ENCODE measurements at places on chromosomes 3 and 15.

DNA sequence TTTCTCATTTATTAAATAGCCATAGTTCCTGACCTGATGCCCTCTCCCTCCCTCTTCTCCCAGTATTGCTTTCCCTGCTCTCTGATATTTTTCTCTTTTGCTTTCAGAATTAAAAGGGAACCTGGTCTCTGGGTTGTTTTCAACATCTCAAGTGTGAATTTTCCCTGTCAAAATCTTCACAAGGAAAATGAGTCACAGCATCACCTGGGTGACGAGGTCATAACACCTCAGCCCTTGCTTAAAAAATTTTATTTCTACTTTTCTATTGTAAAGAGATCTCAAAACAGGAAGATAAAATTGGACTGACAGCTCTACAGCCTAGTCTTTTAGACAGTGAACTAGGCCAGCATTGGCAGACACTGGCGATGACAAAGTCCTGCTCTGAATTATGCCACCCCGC is 40.1 kb downstream of the GAP43 start:
- no peak for DNase-seq

- DNase-seq: no peak
These were observed 52.5 kb downstream of the OXNAD1 start for GRCh38 chr3:16317561-16317945.

GRCh38 chr3:1967525-1967924 is 131.1 kb upstream of the CNTN4 start:
- DNase-seq: no peak

DNA sequence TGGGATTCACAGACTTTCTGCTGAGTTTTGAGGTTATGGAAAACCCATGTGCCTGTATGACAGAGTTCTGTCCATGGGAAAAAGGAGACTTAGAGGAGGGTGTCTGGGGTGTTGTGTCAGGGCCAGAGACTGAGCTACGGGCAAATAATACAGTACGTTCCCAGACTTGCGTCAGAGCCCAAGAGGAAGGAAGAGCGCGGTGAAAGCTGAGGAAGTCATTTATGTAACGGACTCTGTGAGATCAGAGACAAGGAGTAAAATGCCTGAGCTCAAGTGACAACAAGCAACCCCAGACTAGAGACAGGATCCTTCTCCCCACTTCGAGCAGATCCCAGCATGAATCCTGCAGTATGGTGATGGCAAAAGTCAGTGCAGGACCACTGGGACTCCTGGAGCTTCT is 368.6 kb upstream of the MCTP2 start:
- DNase-seq: no peak

DNA sequence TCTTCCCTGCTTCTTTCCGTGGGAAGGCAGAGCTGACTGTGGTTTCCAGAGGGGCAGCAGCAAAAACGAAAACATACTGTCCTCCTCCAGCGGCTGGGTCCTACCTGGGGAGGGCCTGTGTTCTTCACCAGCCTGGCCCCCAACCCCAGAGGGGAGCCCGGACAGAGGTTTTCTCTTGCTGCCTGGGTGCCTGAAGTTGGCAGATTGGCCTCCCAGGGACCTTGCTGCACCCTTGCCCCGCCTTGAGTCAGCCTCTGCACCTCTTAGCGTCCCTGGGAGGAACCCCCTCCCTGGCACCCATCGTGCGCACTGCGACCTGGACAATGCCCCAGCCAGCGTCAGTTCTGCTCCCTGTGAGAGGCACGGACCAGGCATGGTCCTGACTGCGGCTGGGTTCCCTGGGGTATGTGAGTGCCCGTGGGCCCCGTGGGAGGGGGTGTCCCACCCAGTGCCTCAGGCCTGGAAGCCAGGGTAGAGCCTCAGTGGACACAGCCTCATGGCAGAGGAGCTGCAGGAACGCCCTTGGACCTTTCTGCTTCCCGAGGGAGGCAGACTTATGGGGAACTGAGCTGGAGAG is 56.8 kb upstream of the PRR23E start:
- DNase-seq: no peak

GRCh38 chr3:148727231-148727630 is 29.5 kb downstream of the AGTR1 start:
- DNase-seq: no peak

GRCh38 chr3:127851899-127852298 is 29.6 kb upstream of the MGLL start:
- no peak for DNase-seq

GRCh38 chr15:94467034-94467433 is 235.7 kb downstream of the MCTP2 start:
- DNase-seq: no peak

DNA sequence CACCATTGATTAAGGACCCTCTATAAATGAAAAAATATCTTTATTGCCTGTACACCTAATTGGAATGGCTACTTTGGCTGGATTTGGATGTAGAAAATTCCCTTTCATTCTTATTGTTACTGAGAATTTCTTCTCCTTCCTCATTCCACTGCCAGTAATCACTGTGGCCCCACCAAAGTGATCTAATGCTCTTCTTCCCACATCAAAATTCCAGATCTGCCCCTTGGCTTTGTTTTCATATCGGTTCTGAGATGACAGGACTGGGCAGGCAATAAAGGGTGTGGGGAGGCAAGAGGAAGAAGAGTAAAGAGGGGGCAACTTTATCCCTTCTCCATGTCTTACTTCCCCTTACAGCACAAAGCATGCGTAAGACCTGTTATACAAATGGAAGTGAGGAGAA is 2.1 kb downstream of the ANKUB1 start:
- no peak for DNase-seq

DNA sequence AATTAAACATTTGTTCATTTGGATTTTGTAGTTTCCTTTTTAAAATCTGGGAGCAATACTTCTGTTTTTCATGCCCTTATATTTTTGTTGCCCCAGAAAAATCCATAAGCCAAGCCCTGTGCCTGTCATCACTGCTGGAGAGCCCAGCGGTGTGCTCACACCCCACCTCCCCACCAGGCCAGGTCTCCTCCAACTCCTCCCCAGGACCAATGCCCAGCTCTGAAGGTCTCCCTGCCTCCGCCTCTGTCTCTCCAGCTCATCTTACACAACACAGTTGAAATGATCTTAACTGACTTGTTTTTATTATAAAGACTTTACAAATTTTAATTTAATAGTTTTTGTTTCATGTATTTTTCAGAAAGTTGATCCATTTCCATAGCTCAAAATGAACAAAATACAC is 66.4 kb downstream of the RHCG start:
- DNase-seq: no peak

GRCh38 chr3:76410762-76411281 is 625.5 kb upstream of the ZNF717 start:
- no peak for DNase-seq

- no peak for DNase-seq
These were observed 96.6 kb downstream of the FHIT start for GRCh38 chr3:61154457-61155198.

DNA sequence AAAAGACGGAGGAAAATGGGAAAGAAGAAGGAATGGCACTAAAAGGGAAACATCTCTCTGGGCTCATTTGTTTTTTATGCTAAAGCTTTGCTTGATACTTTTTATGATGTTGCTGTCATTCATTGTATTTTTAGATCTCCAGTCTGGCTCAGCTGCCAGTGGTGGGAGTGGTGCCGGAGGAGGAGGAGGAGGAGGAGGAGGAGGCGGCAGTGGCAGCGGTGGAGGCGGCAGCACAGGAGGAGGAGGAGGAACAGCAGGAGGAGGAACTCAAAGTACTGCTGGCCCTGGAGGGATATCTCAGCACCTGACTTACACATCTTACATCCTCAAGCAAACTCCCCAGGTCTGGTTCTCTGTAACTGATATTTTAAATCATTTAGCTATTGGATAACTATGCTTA is 49.6 kb downstream of the MAP6D1 start:
- no peak for DNase-seq

- no peak for DNase-seq
These were observed 55.9 kb downstream of the VGLL4 start for GRCh38 chr3:11587766-11588165.

GRCh38 chr3:144344925-144345548 is 373.4 kb downstream of the DIPK2A start:
- DNase-seq: no peak

DNA sequence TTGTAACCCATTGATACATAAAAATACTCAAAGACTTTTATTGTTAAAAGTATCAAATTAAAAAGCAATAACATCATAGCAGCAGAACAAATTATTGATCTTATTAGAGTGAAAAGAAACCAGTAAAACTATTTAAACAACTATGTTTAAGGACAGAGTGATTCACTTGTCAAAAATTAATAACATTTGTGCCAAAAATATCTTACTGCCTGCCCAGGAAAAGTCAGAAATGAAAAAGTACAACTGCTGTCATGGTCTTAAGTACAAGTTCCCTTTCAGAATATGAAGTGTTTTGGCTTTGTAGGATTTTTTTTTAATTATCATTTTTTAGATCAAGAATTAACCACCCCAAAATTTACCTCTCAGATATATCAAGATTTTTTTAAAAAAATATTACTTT is 3.4 kb downstream of the IFT57 start:
- DNase-seq: no peak

DNA sequence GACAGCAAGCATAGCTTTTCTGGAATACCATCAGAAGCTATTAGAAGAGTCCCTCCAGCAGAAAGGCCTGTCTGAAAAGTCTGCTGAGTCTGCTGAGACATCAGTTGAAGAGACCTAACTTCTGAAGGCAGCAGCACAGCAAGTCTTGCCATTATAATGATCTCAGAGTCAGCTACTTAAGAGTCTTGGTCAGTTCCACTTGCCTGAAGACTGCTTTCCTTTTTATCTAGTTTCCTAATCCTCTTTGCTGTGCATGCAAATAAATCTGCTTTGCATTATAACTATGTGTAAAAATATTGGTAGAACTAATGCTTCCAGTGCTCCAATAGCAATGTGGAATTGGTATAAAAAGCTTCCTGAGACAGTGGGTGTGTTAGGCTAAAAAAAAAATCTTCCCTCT is 34.9 kb upstream of the CPOX start:
- no peak for DNase-seq

GRCh38 chr3:187521546-187521945 is 148.6 kb downstream of the SST start:
- no peak for DNase-seq

- DNase-seq: no peak
These were observed 295.1 kb downstream of the SHOX2 start for GRCh38 chr3:157810924-157811718.

- no peak for DNase-seq
These were observed 109.7 kb downstream of the POLQ start for GRCh38 chr3:121436074-121436473.

- DNase-seq: no peak
These were observed 394.0 kb downstream of the LRTM1 start for GRCh38 chr3:54533856-54534255.

DNA sequence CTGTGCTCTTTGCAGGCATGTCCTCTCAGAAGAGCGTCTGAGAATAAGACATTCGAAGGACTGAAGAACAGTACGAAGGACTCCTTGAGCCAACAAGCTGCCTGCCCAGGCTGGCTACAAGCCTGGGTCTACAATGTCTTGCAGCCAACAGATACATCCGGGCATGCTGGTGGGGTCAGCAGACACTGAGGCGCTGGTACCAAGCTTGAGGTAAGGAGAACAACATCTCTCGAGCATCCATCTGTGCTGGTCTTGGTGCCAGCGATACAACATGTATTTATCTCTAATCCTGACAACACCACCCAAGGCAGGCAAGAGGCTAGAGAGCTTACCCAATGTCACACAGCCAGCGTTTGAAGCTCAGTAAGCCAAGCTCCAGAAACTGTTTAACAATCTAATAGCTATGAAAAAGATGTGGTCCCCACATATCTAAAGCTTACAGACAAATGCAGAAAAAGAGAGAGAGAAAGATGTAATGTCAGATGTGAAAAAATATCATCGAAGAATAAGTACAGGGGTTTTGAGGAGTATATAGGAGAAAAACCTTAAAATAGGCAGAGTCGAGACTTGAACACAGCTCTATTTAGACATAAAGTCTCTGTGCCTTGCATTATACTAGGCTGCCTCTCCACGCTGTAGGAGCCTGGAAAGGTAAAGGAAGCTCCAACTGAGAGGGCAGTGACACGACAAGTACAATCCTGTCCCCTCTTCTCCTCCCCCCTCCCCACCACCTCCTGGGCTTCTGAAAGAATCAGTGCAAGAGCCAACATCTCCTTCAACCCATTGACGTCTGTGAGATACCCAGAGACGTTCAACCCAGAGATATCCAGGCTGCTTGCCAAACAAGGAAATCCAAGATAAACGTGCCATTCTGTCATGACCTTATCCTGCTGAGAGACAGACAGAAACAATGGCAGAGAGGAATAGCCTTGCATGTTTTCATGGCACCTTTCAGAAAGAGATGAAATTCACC is 39.4 kb downstream of the WWTR1 start:
- DNase-seq: no peak

GRCh38 chr3:66803721-66804695 is 194.1 kb upstream of the KBTBD8 start:
- no peak for DNase-seq

GRCh38 chr15:91866371-91866905 is 12.9 kb downstream of the SLCO3A1 start:
- no peak for DNase-seq

DNA sequence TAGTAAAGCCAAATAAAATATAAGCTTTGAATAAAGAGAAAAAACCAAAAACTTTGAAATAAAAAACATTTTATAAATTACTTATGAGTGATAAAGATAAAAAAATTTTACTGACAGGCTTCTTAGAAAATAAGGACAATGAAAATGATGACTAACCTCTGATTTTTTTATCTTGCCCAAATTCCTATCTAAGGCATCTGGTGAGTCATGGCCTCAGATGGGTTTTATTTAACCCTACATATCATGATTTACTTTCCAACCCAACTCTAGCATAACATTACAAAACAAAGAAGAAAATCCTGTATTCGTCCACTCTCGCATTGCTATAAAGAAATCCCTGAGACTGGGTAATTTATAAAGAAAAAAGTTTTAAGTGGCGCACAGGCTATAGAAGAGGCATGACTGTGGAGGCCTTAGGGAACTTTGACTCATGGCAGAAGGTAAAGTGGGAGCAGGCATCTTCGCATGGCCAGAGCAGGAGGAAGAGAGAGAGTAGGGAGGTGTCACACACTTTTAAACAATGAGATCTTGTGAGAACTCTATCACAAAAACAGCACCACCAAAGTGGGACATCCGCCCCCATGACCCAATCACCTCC is 152.1 kb downstream of the NEK10 start:
- DNase-seq: no peak

DNA sequence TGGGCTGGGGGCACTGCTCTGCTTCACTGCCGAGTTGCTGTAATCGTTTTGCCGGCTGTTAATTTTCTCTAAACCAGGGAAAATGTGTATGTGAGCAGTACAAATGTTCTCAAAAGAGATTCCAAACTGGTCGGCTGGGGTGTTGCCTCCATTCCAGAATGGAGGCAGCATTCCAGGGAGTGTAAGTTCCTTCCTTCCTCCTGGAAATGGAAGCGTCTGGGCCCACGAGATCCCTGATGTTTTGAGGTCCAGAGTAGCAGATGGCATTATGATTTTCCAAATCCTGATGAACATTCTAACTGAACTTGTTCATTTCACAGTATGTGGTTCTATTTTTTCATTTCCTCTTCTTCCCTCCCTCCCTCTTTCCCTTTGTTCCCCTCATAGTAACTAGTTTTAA is 64.4 kb upstream of the SKOR1 start:
- DNase-seq: no peak
